ENCODE measurements at places on chromosomes 2 and 18. TPM values are rescaled to one million over a fixed set of nuclear protein-coding genes. Genes with fewer than 3 reads are reported as not detected.

GRCh38 chr2:142875010-142875409, 2.5 kb upstream of the KYNU start:
- no peaks in the 10 kb centered on the region for H3K4me1 ChIP-seq
- no peak for DNase-seq

DNA sequence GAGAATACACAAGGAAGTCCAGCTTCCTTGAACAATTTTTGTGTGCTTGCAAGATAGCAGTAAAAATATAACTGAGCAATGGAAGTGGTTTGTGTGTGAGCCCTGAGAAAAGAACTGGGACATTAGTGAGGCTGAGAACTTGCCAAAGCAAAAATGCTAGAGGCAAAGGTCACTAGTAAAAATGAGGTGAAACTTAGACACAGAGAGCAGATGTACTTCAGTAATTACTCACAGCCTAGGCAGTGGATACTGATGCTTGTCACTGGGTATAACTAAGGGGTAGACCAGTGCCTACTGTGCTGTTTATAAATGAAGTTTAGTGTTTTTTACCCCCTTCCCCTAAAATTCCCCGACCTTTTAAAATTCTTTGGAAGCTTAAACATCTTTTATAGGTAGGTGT, 450.1 kb downstream of the LPIN1 start:
- no peak overlapping the region for H3K4me3 ChIP-seq
- no peaks in the 10 kb centered on the region for H3K27me3 ChIP-seq
- peaks cover 23% of the 10 kb centered on the region for H3K36me3 ChIP-seq
- H3K27ac ChIP-seq: no peak overlapping the region
- no peak for DNase-seq
- H3K4me1 ChIP-seq: peaks cover 12% of the 10 kb centered on the region

DNA sequence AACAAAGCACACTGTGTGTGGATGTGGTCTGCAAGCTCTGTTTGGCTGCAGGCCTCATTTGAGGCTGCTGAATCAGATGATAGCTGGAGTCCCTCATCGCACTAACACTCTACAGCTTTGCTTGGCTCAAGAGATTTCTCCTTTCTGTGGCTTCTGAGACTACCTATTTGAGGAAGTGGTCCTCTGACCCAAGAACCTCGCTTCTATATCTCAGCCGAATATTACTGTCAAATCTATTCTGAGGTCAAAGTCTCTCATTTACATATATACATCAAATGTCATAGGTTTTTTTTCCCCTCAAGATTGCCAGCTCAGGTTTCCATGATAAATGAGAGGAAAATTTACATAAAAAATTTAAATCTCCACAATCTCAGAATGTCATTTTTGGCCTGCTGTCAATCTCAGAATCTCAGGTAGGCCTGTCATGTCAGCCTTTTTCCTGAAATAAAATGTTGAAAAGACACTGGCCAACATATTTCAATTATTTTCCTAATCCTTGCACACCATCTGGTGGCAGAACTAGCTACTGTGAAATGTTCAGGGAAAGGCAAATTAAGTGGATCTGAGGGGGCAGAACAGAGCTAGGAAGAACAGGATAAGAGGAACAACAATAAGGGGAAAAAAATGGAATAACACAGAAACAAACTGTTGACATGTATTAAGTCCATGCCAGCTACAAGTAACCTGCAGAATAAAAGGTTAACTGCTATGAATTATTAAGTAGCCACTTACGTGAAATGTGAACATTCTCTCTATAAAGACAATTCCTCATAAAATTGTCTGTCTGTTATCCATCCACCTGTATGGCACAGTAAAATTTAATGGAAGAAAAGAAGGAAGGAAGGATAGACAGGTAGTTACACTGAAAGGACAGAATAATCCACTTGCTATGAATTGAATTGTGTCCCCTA, 39.3 kb downstream of the AP1S3 start:
- H3K27ac ChIP-seq: no peak overlapping the region
- peaks cover 2% of the 10 kb centered on the region for H3K27me3 ChIP-seq
- peaks cover 3% of the 10 kb centered on the region for H3K36me3 ChIP-seq
- no peak for DNase-seq
- no peak overlapping the region for H3K4me3 ChIP-seq

DNA sequence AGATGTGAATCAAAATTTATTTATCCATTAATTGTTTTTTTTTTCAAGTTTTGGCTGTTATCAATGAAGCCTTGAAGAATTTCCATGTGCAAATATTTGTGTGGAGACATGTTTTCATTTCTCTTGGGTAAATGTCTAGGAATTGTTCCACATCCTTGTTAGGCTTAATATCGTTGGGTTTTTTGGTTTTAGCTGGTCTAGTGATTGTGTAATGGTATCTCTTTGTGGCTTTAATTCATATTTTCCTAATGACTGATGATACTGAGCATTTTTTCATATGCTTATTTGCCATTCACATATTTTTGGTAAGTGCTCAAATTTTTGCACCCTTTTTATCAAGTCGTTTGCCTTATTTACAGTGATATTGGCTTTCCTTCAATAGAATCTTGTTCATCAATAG, 250.3 kb upstream of the EPHA4 start:
- no peaks in the 10 kb centered on the region for H3K4me1 ChIP-seq
- H3K36me3 ChIP-seq: no peaks in the 10 kb centered on the region
- no peak overlapping the region for H3K4me3 ChIP-seq
- H3K27me3 ChIP-seq: no peaks in the 10 kb centered on the region
- no peak for DNase-seq

- H3K4me1 ChIP-seq: no peaks in the 10 kb centered on the region
- H3K4me3 ChIP-seq: no peak overlapping the region
- DNase-seq: no peak
- H3K27me3 ChIP-seq: no peaks in the 10 kb centered on the region
- H3K36me3 ChIP-seq: no peaks in the 10 kb centered on the region
- no peak overlapping the region for H3K27ac ChIP-seq
Observed at GRCh38 chr2:145777914-145778313, 1258.0 kb upstream of the ZEB2 start.

DNA sequence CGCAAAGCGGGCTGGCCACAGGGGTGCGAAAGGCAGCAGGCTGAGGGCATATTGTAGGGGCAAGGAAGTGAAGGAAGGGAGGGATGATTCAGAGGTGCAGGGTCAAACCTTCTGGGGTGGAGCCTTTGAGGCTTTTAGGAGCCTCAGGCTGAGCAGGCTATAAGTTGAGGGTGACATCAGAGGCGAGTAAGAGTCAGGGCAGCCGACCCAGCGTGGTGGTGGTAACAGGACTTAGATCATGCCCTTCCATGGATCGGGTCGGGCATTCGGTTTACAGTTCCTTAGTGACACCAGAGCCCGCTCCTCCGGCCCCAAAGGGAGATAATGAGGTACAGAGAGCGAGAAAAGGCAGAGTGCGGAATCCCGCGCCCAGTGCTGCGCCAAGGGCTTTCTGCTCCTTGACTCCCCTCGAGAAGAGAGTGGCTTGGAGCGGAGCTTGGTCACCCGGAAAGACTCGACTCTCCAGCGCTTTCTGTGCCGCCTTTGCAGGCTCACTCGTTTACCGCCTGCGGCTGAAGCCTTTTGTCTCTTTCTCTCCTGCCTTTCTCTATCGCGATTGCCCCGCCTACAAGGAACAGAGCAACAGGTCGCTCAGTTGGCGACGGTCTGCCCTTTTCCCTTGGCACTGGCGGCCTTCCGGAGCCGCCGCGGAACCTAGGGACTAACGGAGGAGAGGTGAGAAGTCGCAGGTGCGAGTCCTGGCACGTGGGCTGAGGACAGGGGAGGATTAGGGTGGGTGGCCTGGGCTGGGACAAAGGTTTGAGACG, 720 bp downstream of the LBX2 start:
- H3K36me3 ChIP-seq: peaks cover 2% of the 10 kb centered on the region
- H3K4me3 ChIP-seq: peak overlapping the region; percentile 87
- peak overlapping the region; percentile 42 for H3K27ac ChIP-seq
- peaks cover 54% of the 10 kb centered on the region for H3K27me3 ChIP-seq

DNA sequence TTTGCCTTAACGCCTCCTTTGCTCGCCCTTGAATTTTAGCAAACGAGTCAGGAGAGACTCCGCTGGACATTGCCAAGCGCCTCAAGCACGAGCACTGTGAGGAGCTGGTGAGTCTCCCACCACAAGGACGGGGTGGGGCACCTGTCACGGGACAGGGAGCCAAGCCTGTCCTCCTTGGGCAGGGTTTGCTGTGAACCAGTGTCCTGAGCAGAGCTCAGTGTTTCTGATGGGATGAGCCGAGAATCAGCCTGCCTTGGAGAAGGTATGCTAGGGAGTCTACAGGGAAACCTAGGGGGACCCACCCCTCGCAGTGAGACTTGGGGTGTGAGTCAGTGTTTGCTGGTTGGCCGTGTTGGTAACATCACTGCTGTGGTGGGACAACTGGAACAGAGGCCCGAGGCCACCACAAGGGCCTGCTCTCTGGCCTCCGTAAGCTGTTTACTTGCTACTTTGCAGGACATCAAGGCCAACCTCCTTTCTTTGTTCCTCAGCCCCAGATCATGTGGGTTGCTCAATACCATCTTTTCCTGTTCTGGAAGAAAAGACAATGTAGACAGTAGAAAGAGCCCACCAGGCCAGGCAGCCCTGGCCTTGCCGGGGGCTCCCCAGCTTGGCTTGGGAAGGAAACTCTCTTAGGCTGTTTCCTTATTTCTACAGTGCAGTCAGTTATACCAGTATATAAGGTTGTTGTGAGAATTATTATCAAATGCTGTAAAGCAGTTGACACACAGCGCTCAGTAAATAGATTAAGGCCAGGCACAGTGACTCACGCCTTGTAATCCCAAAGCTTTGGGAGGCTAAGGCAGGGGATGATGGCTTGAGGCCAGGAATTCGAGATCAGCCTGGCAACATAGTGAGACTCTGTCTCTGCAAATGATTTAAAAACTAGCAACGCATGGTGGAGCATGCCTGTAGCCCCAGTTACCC, 42.4 kb downstream of the ITGB1BP1 start:
- no peak for DNase-seq
- H3K4me1 ChIP-seq: peaks cover 2% of the 10 kb centered on the region
- no peak overlapping the region for H3K4me3 ChIP-seq
- H3K27me3 ChIP-seq: peaks cover 8% of the 10 kb centered on the region
- no peaks in the 10 kb centered on the region for H3K36me3 ChIP-seq

GRCh38 chr18:46915800-46916550, 1.3 kb downstream of the PIAS2 start:
- peak overlapping the region; percentile 76 for H3K27ac ChIP-seq
- peaks cover 28% of the 10 kb centered on the region for H3K4me1 ChIP-seq
- no peak for DNase-seq
- peak overlapping the region; percentile 92 for H3K4me3 ChIP-seq
- H3K27me3 ChIP-seq: no peaks in the 10 kb centered on the region

DNA sequence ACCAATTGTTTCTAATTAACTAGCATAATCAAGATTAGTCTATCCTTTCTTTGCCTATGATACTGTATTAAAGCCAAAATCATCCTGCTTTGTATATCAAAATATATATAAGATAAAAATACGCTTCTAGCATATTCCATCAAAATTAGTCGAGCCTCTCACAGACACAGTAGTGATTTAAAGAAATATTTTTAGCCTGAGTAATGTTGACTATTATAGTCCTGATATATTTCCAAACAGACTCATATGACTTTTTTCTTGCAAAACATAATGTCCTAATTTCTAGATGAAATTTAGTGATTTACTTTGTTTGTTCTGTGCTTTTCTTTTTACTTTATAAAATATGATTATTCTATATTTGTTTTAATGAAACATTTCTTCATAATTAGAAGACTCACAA, 30.9 kb downstream of the FAP start:
- H3K27ac ChIP-seq: no peak overlapping the region
- H3K4me1 ChIP-seq: no peaks in the 10 kb centered on the region
- no peak for DNase-seq
- H3K36me3 ChIP-seq: no peaks in the 10 kb centered on the region
- H3K4me3 ChIP-seq: no peak overlapping the region
- H3K27me3 ChIP-seq: peaks cover 13% of the 10 kb centered on the region

DNA sequence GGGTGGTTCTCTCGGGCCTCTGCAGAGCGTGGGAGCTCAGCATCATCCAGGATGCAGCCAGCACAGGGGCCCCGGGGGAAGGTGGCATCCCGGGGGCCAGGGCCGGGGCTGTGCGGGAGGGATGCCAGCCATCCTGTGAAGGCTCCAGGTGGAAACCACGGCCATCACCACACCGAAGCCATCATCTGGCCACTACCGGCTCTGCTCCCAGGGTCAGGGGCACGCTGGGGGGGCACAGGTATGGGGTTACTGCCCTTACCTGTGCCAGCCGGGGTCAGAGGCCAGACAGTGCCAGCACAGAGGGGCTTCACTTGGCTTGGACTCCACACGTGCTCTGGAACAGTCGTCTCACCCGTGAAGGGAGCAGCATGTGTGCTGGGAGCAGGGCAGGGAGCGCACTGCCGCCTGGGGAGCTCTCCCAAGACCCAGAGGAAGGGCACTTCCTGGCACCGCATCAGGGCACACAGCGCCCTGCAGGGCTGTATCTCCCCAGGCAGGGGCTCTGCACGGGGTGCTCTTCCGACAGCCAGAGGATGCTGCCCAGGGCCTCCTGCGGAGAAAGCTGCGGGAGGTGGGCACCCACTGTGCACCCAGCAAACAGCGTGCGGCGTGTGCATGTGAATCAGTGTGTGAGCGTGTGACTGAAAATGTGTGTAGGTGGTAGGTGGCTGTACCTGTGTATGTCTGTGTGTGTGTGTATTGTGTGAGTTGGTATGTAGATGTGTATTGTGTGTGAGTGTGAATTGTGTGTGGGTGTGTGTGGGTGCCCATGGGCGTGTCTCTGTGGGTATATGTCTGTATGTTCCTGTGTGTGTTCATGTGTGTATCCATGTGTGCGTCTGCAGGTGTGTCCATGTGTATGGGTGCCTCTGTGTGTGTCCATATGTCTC, 75.0 kb downstream of the PTGR3 start:
- H3K4me3 ChIP-seq: no peak overlapping the region
- DNase-seq: no peak
- H3K27ac ChIP-seq: no peak overlapping the region
- no peaks in the 10 kb centered on the region for H3K27me3 ChIP-seq
- H3K4me1 ChIP-seq: no peaks in the 10 kb centered on the region
- H3K36me3 ChIP-seq: no peaks in the 10 kb centered on the region

GRCh38 chr18:13425357-13426091, 207.0 kb downstream of the LDLRAD4 start:
- H3K36me3 ChIP-seq: peaks cover 4% of the 10 kb centered on the region
- peaks cover 34% of the 10 kb centered on the region for H3K4me1 ChIP-seq
- H3K27ac ChIP-seq: peak overlapping the region; percentile 65
- H3K4me3 ChIP-seq: peak overlapping the region; percentile 54
- DNase-seq: peak; percentile 51
- peaks cover 1% of the 10 kb centered on the region for H3K27me3 ChIP-seq

DNA sequence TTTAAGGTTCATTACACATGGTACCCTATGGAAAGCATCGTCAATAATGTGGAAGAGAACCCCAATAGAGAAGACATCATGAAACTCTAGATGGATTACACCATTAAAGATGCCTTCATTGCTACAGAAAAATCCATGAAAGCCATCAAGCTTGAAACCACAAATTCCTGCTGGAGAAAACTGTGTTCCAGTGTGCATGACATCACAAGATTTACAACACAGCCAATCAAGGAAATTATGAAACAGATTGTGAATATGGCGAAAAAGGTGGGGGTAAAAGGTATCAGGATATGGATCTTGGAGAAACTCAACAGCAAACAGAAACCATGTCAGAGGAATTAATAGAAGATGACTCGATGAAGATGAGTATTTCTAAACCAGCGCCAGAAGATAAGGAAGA, 200.0 kb downstream of the SLC4A10 start:
- H3K36me3 ChIP-seq: no peaks in the 10 kb centered on the region
- no peak for DNase-seq
- H3K4me1 ChIP-seq: peaks cover 3% of the 10 kb centered on the region
- no peaks in the 10 kb centered on the region for H3K27me3 ChIP-seq
- H3K4me3 ChIP-seq: no peak overlapping the region

The RGPD6 gene
- total RNA-seq: 6.3 TPM

The AGXT gene
- total RNA-seq: not detected

The MAP3K19 gene
- not detected for total RNA-seq

The GKN1 gene
- total RNA-seq: not detected

The M1AP gene
- total RNA-seq: not detected

The KIAA2012 gene
- not detected for total RNA-seq

The KCNG3 gene
- total RNA-seq: not detected

The GNLY gene
- 22.0 TPM for total RNA-seq

Measured in activated naive CD8-positive, alpha-beta T cell treated with anti-CD3 and anti-CD28 coated beads, Interleukin-2, amount 10 ng/mL, durations not matched to agents 7 days and 5 days (primary cell).